ENCODE measurements at places on chromosomes 7 and 10.

DNA sequence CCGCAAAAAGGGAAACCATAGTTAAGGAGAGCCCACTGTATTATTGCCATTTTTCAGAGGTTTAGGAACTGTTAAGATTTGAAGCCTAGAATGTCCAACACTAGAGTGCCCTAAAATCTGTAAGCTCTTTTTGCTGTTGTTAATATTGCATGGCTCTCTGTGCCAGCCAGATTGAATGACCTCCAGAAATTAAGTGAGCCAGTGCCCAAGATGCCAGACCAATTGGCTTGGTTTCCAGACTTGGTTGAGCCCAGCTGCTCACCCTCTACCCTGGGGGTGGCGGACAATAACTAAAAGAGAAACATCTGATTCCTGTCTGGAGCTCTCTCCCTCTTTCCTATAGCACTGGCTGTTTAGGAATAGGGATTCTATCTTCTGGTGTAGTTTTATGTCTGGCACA lies 340.1 kb downstream of the PHF14 start:
- DNase-seq = no peak

GRCh38 chr10:132170561-132171361 lies 16.0 kb upstream of the DPYSL4 start:
- no peak for DNase-seq

DNA sequence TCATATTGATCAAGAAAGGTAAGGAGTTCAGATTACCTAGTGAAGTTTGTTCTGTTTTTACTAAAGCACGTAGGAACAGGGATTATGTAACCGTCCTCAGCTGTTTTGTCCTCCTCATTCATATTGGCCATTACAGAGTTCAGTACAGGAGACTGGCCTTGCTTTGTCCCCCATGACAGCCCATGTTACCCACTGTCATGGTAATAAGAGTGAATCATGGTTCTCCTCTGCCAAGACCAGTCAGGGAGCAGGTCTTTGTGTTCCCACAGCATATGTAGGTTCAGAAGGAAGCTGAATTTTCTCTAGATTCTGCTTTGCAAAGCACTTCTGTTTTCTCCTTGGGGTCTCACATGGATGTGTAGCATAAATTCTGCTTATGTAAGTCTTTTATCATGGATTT lies 106.2 kb upstream of the GPR141 start:
- DNase-seq = no peak

DNA sequence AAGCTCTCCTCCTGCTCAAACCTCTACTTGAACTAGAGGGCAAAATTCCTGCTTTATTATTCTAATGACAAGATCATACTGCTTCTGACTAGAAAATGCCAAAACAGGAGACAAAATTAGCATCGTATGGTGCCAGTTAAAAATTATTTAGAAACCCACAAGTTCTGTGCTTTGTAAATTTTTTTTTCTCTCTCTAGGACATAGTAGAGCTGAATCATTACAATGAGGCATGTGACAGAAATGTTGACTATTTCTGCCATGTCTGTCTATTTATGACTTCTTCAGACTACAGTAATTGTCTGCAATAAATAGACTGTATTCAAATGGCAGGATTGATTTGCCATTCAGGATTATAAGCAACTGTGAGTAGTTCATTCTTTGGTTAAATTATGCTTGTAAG lies 335.8 kb downstream of the PRPF18 start:
- DNase-seq = no peak

GRCh38 chr7:135714534-135715009 lies 13.4 kb downstream of the SLC13A4 start:
- DNase-seq = no peak

DNA sequence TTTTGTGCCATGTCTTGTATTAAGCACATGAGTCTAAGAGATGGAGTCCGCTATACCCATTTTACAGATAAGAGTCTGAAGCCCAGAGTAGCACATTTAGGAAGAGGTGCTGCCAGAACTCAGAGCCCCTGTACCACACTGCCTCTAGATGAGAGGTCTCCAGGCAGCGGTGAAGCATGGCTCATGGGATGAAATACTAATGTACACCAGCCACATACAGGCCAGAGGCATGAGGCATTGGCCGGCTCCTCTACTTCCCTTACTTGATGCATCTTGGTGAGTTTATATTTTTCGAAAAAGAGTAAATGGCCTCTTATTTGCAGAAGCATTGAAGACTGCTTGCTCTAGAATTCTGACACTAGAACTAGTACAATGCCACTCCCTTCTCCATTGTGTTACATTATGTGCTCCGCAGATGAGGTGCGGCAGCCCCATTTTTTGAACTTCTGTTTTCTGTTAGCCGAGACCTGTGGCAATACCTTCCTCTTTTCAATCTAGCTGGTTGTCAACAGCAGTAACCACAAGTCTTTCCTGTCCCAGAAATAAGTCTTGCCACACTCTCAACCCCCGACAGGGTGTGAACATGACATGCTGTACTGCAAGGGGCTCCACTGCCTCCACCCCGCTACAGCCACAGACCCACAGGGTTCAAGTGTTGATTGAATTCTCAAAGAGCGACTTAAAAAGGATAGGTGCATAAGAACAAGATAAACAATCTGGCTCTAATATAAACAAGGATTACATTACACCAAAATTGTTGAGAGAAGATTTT lies 145.3 kb downstream of the CELF2 start:
- peak; percentile 90 for DNase-seq

DNA sequence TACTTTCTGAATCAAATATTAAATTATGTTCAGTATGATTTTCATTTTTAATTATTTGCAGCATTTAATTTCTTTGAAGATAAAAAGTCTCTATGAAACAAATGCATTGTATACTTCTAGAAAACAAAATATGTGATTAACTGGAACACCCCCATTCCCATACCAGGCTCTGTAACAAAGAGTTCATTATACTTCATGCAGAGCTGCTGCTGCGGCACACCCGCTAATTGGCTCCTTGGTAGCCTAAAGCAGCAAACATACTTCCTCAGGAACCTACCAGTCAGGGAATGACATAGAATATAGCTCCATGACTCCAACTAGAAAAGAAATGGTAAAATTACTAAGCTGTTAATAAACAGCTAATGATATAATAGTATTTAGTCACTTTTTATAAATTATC lies 19.3 kb downstream of the RAB11FIP2 start:
- no peak for DNase-seq

- no peak for DNase-seq
Observed at GRCh38 chr7:101651112-101651511, 22.0 kb upstream of the MYL10 start.

DNA sequence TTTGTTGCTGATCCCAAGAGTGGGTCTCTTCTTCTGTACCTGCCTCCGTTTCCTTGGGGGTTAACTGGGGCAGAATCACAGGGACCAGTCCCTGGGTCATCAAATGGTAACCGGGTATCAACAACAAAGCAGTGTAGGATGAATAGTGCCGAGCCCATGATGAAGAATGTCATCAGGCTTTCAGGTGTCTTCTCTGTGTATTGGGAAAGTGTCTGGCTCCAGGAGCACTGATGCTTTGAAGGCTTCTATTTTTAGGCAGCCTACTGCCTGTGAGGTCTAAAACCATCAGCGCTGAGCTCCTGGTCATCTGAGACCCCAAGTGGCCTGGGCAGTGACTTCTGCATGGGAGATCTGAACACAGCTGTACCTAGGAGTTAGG lies 48.2 kb upstream of the SHH start:
- DNase-seq = no peak

DNA sequence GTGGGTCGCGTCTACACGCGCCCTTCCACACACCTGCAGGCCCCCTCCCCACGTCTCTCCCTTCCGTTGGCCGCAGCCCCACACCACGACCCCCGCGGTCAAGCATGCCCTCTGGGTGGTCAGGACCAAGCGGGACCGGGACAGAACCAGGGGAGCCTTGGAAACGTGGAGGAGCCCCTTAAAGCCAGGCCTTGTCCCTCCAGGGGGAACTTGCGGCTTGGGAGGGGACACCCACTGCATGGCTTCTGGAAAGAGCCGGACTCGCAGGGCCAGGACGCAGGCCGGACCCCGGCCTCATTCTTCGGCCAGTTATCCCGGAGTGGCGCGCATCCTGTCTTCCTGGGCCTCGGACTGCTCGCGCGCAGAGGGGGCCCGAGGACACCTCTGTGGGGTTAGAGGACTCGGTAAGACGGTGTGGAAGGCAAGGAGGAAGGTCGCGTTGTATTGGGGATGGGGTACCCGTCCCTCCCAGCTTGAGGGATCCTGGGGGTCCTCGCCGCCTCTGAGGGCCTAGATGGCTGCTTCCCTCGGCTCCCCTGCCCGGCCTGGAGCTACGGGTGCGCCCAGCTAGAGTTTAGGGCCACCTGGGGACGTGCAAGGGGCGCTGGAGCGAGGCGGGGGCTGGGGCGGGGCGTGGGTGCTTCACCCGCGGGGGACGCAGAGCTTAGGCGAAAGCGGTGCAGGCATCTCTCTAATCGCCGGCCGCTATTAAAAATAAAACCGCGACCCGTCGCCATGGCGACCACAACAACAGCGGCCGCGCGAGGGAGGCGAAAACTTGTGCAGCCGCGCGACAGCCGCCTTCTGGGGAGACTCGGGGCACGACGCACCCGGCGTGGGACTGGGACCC lies 1.8 kb upstream of the PDGFA start:
- DNase-seq = peak; percentile 69

DNA sequence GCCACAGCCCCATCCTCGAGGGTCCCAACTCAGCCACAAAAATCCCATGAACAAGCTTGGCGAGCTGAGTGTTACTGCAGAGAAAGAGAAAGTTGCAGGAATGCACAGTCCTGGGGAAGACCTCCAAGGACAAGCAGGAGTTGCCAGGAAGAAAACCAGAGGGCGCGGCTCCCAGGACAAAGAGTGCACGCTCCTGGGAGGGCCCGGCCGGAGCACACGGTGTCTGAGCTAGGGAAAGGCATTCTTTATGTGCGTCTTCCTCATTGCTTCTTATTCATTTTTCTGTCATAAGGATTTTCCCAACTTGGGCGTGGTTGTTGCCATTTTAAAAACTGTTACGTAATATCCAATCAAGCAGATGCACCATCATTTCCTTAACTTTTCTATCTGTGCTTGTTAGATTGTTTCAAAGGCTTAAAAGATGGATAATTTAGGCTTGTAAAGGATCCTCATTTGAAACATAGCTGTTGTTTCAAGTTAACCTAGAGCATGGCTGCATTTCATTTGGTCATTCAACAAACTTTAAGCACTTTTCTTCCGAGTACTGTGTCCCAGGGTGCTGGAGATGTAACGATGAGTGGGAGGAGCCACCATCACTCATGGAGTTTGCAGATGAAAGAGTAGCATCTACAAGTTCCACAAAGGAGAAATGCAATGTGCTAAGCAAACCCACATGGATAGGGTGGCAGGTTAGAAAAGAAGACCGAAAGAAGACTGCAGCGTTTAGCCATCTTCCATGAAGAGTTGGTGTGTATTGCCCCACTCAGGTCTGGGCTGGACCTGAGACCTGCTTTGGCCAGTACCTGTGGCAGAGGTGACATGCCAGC lies 5.6 kb upstream of the CNPY1 start:
- no peak for DNase-seq

Data from hematopoietic multipotent progenitor cell treated with erythropoietin and hydrocortisone succinate and interleukin-3 and kit ligand, for 6 days (in vitro differentiated cells).